ENCODE measurements at places on chromosomes 3 and 15.

- no peak for DNase-seq
Measured at GRCh38 chr3:156605686-156606605, 51.0 kb upstream of the SSR3 start.

DNA sequence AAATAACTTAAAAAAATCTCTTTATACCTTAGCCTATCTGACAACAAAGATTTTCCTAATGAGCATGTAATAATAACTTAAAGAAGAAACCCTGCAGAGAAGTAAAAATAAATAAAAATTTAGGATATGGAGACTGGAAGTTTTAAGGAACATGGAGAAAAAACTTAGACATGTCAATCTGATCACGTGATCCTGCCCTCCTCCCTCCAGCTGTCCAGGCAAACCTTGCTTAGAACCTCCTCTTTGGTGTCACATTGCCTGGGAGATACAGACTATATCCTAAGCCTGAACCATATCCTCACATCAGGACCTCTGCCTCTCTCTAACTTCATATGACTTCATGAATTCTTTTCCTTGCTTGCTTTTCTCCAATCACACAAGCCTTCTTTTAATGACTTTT is 275.5 kb downstream of the CNTN3 start:
- DNase-seq, result no peak

- no peak for DNase-seq
Measured at GRCh38 chr3:150723946-150724345, 20.2 kb upstream of the ERICH6 start.

- no peak for DNase-seq
Measured at GRCh38 chr3:69531576-69532546, 146.0 kb upstream of the FRMD4B start.

GRCh38 chr15:41779662-41780157 is 5.4 kb downstream of the MAPKBP1 start:
- no peak for DNase-seq

DNA sequence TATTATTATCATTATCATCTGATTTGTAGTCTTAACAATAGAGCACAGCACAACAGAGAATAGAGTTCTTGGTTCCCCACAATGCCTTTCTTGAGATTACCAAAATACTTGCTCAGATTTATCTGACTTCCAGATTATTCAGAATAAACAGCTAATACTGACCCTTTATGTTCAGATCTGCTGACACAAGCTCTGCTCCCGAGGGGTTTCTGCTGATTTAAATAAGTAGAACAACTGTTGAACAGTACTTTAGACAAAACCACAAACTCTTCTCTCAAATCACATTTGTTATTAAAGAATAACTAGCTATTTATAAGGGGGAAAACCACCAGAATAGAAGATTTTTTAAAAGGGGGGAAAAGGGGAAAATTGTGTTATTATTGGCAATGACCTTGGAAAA is 380.2 kb upstream of the ATP11B start:
- no peak for DNase-seq

- no peak for DNase-seq
Measured at GRCh38 chr3:138412821-138413551, 21.4 kb upstream of the ESYT3 start.

DNA sequence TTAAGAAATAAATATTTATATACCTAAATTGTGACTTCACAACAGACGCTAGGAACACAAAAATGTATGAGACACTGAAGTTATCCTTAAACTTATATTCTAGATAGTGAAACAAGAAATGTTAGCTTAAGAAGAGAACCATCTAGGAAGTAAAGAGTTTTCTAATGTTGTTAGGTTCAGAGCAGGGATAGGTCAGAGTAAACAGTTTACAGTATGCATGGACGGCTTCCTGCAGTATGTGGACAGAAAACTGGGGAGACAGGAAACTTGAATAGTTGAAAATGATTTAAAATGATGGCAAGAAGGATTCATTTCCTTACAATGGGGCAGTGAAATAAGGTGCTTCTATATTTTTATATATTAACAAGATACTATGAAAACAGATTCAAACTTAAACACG is 449.8 kb downstream of the MAGI1 start:
- no peak for DNase-seq

DNA sequence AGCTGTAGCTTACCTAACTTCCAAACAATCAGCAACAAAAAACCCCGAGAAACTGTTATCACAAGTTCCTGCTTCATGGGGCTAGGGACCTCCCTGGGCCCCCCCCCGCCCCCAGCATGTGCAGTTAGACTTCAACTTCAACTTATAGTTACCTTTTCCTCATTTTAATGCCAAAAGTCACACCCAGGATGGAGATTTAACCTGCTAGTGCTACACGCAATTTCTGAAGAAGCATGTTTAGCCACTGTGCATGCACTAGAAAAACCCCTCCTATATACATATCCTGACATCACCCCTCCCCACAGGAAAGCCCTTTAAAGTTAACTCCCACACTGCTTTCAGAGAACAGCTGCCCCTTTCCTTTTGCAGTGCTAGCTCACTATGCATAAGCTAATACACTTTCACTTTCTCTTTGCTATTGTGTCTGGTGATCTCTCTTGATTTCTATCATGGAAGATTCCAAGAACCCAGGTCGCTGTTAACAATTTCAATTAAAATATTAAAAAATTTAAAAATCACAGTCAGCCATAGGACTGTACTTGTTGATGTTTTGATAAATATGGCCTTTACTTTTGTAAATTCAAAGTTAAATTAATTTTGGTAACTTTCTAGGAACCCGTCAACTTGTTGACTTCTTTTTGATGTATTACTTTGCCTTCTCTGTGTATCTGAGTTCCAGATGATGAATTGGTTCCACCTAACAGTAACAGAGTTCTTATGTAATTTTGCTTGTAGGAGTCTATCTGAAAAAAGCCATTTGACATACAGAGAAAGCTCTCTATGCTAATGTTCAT is 75.2 kb upstream of the ACAD9 start:
- DNase-seq, result no peak

DNA sequence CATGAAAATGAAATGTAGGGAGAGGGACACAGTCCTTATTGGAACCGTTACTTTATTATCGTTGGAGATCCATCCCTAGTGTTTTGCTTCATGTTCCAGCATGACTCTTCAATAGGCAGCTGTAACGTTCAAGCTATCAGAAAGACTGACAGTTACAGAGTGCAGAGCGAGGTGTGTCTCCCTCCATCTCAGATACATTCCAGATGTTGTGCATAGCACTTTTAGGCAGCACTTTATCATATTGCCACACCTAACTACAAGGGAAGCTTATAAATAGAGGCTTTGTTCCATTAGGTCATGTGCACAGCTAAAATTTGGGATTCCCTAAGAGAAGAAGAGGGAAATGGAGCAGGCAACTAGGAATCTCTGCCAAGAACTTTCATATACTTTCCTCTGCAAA is 1009.6 kb downstream of the ROBO2 start:
- DNase-seq, result no peak

- no peak for DNase-seq
Measured at GRCh38 chr3:181710345-181711291, 1.1 kb upstream of the SOX2 start.
